ENCODE measurements at places on chromosomes 1 and 21. TPM values are rescaled to one million over a fixed set of nuclear protein-coding genes. Genes with fewer than 3 reads are reported as not detected.
A peak's percentile ranks its signal among the peaks of the same experiment; 100 is the strongest.

LCE1F gene
- not detected for total RNA-seq

KCNJ6 gene
- not detected for total RNA-seq

ASTN1 gene
- total RNA-seq, result not detected

MYCL gene
- 0.11 TPM for total RNA-seq

KIRREL1 gene
- 0.21 TPM for total RNA-seq

OPRD1 gene
- not detected for total RNA-seq

PAPPA2 gene
- 0.27 TPM for total RNA-seq

HCN3 gene
- total RNA-seq, result 1.9 TPM

BNIPL gene
- 1.6 TPM for total RNA-seq

LEFTY1 gene
- not detected for total RNA-seq

RASAL2 gene
- not detected for total RNA-seq

- peak; percentile 57 for DNase-seq
Measured at GRCh38 chr1:24644100-24644384, 940 bp downstream of the SRRM1 start.

DNA sequence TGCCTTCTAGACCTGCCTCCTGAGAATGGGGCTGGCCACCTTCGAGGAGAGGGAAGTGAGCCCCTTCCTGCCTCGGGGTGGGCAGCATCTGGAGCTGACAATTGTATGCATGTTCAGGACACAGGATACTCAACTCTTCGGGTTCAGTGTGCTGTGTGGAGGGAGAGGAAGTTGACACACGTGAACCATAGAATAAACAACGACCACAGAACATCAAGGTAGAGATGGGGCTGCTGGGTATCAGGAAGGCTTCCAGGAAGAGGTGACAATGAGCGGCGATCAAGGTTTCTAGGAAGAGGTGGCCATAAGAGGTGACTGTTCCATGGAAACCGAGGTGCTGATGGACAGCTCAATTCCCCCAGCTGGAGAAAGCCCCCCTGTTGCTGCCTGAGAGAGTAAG lies 22.0 kb downstream of the UBIAD1 start:
- DNase-seq, result no peak

GRCh38 chr1:202235856-202236837 lies 42.5 kb downstream of the LGR6 start:
- DNase-seq, result peak; percentile 84

- DNase-seq, result peak; percentile 30
Measured at GRCh38 chr1:233379869-233380438, 52.4 kb downstream of the MAP3K21 start.

DNA sequence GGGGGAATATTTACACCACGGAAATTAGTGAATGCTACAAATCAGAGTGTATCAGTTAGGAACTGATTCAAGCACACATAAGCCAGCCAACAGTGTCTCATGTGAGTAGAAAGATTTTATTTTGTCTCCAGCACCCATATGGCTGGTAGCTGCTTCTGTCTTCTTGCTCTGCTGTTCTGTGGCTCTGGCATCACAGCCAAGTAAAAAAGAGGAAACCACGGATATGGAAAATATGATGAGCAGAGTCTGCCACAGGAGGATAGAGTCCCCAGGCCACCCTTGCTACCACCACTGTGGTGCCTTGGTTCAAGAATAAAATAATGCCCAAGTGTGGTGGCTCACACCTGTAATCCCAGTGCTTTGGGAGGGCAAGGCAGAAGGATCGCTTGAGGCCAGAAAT lies 53.6 kb upstream of the SPOCD1 start:
- DNase-seq, result no peak

GRCh38 chr1:65942476-65942875 lies 149.8 kb downstream of the PDE4B start:
- DNase-seq, result no peak

DNA sequence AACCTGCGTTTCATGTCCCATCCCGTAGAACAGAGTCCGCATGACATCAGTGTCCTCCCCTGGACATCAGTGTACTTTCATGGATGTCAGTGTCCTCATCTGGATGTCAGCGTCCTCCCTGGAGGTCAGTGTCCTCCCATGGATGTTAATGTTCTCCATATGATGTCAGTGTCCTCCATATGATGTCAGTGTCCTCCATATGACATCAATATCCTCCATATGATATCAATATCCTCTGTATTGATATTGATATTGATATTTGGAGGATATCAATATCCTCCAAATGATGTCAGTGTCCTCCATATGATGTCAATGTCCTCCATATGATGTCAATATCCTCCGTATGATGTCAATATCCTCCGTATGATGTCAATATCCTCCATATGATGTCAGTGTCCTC lies 284.9 kb downstream of the AJAP1 start:
- DNase-seq, result no peak

- DNase-seq, result no peak
Measured at GRCh38 chr1:6502000-6502891, 10.8 kb upstream of the PLEKHG5 start.

DNA sequence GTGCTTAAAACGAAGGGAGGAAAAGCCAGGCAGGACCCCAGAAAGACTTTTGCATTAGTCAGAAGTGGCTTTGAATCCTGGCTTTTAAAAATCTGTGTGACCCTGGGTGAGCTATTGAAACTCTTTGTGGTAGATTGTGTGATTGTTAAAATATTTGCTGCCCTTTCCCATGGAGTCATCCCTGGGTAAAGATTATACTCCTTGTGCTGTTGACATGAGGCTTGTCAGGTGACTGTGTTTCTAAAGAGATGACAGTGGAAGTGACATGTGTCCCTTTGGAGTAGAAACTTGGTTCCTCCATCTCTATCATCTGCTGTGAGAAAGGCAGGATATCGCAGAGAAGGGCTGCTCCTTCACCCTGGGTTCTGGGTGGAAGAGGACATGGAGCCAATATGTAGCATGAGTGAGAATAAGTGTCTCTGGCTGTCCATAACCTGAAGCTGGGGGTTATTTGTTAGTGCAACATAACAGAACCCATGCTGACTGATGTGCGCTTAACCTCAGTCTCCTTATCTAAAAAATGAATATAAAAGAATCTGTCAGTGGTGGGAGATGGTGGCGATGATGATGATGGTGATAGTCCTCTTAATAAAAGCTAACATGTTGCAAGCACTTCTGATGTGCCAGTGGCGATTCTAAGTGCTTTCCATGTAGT lies 187.6 kb downstream of the RHOU start:
- DNase-seq, result no peak

- no peak for DNase-seq
Measured at GRCh38 chr1:210689826-210690225, 361.1 kb downstream of the HHAT start.

DNA sequence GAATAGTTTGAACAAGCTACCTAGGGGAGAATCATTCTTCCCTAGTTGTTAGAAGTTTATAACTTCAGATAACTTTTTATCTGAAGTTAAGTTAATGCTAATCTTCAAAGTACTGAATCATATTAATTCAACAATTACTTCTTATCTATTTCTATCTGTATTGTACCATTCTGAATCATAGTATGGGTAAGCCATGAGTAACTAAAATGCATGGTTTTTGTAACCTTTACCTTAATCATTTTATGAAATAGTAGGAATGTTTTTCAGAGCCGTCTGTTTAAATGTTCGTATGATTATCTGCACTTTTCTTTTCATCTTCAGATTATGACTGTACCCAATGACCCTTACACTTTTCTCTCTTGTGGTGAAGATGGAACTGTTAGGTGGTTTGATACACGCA lies 50.3 kb upstream of the MPC2 start:
- no peak for DNase-seq

- DNase-seq, result no peak
Measured at GRCh38 chr1:154729577-154729976, 121.6 kb upstream of the ADAR start.

DNA sequence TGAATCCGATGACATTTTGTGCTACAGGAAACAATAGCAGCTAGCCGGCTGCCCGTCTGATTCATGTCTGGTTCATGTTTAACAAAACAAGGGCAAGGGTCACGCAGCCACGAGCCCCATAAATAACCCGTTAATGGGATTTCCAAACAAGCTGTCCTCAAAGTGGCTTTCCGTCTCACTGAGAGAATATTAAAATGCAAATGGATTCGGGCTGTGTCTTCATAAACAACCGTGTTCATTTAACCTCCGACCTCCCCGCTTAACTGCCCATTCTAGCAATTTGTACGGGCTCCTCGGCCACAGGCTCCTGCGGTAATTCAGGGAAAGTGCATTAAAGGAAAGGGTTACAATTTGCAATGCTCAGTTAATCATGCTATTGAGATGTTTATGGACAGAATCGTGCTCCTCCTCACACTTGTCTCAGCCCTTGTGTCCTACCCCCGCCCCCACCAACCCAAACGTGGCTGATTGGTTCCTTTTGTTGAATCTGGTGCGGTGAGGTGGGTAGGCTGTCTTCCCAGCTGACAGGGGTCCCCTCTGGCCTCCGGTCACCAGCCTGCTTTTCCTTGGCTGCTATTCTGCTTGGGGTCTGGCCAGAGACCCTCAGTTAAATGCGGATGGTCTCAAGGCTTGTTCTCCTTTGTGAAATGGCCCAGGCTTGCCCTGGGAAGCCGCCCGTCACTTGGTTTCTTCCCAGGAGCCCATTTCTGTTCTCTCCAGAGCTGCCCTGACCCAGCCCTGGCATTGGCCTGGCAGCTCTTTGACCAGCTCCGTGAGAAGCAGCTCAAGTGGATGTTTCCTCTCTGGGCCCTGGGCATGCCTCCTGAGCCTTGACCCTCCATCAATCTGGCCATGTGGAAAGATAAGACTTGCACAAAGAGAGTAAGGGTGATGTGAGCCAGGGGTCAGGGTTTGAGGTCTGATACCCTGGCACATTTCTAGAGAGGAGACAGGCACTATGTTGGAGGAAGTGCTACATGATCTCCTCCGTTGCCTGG lies 200.7 kb upstream of the POU3F1 start:
- DNase-seq, result no peak

DNA sequence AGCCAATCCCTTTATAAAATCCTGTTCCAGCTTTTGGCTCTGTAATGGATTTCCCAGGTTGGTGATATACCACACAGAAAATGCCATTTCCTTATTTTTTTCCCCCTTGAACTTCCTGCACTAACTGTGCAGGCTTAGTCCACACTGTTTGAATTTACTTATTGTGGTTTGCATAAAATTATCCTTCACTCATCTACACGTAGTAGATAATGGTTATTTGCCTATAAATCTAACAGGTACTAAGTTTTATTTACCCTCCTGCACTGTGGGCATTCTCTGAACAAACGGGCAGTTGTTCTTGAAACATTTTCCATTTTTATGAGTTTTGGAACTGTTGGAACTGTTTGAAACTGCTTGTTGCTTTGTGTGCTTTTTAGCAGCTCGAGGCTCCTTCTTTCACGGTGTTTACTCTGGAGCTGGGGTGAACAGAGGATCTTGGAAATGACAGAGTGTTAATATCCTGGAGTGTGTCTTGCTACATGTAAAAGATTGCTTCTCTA lies 23.0 kb upstream of the KIFAP3 start:
- no peak for DNase-seq

- DNase-seq, result peak; percentile 67
Measured at GRCh38 chr1:212368073-212368484, 46.6 kb downstream of the PACC1 start.

DNA sequence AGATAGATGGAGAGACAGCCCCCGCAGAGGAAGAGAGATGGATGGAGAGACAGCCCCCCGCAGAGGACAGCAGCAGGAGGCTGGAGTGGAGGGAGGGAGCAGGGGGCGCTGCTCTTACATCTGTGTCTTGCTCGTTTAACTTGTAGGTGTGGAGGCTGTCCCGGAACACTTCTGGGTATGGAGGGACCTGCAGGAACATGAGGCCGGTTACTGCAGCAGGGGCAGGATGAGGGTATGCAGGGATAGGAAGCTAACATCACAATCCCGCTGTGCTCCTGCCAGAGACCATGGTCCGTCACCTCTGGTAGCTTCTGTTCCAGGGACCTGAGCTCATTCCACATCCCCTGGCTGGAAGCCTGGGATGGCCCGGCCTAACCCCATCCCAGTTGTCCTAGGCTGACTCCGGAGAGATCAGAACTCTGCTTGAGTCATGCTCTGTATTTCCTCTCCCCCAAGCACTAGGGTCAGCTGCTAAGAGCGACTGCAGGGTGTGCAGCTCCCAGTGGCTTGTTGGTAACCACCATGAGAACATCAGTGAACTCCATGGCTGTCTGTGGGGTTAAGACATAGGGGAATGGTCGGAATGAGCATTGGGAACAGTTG lies 36.7 kb upstream of the GOLT1A start:
- DNase-seq, result no peak

GRCh38 chr1:175508320-175509110 lies 234.9 kb downstream of the TNR start:
- no peak for DNase-seq

DNA sequence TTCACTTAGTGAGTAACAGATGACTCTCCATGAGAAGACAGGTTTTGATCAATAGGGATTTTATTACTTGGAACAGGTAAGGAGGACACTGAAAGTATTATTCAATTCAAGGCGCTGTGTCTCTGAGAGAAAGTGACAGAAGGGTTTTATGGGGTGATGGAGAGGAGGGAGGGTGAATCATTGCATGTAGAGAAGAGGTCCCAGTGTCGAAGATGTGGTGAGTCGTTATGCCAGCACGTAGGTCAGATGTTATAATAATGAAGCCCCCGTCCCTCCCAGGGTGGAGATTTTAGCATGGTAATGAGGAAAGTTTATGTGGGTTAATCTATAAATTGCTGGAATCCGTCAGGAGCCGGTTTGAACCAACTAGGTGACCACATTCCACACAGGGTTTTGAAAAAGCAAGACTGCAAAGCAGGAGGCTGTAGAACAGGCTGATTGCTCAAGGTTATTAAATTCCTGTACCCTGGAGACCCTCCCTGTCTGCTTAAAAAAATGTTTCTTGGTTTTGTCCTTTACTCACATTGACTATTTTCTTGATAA lies 586.4 kb upstream of the TMPRSS15 start:
- DNase-seq, result no peak

GRCh38 chr1:151294742-151295462 lies 12.8 kb downstream of the ZNF687 start:
- DNase-seq, result no peak

DNA sequence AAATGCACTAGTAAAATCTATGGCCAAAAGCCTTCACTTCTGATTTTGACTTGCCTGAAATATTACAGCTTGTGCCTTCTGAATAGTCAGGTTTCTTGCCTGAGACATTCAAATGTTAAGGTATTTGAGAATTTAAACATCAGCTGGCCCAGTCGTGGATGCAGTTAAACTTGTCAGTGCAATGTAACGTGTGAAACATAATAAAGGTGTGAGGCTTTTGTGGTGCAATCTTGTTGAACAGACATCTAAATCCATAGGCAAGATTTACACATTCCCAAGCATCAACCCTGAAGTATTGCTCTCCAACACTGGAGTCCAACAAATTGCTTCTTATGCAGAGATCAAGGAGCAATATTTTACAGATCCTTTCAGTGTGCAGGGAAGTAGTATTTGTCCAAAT lies 4.4 kb downstream of the CCN1 start:
- no peak for DNase-seq
